ENCODE measurements at places on chromosomes 16 and 17.

- DNase-seq, result no peak
Observed at GRCh38 chr17:67602974-67603373, 114.8 kb upstream of the NOL11 start.

GRCh38 chr17:48055531-48056245 lies 7.5 kb downstream of the NFE2L1 start:
- DNase-seq, result no peak

DNA sequence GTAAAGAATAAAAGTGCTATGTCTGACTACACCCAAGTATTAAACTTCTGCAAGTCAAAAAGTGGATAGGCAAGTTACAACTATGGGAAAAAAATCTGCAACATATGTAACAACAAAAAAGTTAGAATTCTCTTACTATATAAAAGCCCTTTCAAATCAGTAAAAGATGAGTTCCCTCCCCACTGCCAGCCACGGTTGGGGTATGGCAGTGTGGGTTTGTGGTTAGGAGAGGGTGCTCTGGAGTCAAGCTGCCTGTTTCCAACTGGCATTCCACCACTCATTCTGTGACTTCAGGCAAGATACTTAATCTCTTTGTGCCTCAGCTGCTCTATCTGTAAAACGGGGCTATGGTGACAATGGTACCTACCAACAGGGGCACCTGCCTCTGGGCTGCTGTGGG lies 26.6 kb upstream of the MFSD6L start:
- DNase-seq, result no peak

DNA sequence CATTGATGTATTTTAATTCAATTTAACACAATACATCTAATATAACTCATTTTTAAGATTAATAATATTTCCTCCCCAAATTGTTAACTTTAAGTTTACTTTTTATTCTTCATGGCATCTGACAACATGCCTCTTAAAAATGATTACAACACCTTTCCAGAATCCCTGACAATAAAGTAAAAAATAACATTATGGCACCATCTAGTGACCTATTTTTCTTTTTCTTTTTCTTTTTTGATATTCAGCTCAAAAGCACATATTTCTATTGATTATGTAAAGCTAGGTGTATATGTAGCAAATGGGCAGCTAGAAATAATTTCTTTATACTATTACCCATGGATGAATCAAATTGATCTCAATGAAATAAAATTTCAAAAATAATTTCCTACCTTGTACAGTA lies 834.3 kb upstream of the CDH8 start:
- no peak for DNase-seq

- DNase-seq, result no peak
Observed at GRCh38 chr16:17780181-17780580, 309.4 kb upstream of the XYLT1 start.

DNA sequence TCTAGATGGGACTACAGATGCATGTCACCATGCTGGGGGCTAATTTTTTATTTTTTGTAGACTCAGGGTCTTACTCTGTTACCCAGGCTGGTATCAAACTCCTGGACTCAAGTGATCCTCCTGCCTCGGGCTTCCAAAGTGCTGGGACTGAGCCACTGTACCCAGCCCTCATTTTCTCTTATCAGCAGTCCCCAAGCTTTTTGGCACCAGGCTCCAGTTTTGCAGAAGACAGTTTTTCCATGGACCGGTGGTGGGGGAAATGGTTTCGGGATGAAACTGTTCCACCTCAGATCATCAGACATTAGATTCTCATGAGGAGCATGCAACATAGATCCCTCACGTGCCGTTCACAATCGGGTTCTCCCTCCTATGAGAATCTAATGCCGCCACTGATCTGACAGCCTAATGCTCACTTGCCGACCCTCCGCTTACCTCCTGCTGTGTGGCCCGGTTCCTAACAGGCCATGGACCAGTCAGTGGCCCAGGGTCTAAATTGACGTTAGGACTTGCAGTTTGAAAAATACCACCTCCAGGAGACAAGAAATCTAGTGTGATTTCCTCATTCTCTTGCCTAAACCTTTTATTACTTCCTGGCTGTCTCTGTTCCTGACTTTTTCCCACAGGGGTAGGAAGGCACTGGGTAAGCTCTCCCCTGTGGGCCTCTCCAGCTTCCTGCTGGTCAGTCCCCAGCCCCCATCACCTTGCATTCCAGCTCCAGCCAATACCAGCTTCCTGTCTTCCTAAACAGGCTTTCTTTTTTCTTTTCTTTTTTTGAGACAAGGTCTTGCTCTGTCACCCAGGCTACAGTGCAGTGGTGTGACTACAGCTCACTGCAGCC lies 9.3 kb upstream of the CNP start:
- DNase-seq, result no peak

- no peak for DNase-seq
Observed at GRCh38 chr17:2237521-2237921, 66.1 kb downstream of the SMG6 start.

- peak; percentile 86 for DNase-seq
Observed at GRCh38 chr17:7329997-7330637, 982 bp upstream of the NEURL4 start.

GRCh38 chr16:68348639-68349445 lies 38.0 kb downstream of the PRMT7 start:
- DNase-seq, result no peak

DNA sequence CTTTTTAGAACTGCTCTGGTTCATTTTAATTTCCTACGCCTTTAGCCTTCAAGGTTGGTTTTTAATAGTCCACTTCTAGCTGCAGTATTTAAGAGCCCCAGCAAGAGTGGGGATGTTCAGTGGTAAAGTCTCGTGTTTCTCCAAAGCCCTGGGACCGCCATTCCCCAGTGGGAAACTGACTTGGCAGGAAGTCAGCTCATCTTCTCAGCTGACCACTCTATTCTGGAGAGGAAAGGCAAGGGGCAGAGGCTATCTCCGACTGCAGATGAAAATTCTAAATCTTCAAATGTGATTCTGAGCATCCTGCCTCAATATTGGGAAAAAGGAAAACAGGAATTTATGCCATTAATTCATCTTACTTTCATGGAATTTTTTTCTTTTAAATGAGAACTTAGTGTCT lies 35.5 kb downstream of the HS3ST3B1 start:
- no peak for DNase-seq

DNA sequence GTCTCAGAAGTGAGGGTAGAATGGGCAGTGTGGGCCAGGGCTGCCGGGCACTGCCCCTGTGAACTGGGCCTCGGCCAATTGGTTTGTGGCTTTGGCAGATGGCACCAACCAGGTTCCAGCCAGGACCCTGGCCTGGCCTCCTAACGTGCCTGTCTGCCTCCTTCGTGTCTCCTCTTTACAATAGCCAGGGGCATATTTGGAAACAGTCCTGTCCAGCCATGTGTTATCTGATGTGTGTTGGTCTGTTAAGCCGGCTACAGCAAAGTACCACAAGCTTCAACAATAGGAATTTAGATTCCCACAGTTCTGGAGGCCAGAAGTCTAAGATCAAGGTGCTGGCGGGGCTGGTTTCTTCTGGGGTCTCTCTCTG lies 14.6 kb downstream of the CRISPLD2 start:
- no peak for DNase-seq

GRCh38 chr17:36017799-36018198 lies at the start of gene CCL23:
CCL23 (minus strand) TSS chr17:36017972; CDS start chr17:36017897, 75 bp downstream.
- DNase-seq, result no peak

DNA sequence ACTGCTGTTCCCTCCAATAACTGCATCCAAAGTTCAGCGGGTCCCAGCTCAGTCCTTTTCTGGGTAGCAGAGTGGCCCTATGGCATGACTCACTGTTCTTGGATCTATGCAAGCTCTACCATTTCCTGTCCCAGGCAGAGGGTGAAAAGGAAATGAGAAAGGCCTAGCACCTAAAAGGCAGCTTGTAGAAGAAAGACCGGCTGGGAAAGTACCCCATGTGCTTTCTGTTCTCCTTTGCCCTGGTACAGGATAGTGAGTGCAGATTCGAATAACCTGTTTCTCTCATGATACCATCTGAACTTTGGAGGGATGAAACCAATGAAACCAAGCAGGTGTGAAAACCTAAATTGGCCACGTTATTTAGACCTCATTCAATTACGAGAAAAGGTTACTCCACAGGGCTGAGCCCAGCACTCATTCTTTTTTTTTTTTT lies 12.7 kb upstream of the HASPIN start:
- DNase-seq, result no peak

Measured in left forelimb (tissue), 1 donor.